ENCODE measurements at places on chromosomes 12 and 14.

DNA sequence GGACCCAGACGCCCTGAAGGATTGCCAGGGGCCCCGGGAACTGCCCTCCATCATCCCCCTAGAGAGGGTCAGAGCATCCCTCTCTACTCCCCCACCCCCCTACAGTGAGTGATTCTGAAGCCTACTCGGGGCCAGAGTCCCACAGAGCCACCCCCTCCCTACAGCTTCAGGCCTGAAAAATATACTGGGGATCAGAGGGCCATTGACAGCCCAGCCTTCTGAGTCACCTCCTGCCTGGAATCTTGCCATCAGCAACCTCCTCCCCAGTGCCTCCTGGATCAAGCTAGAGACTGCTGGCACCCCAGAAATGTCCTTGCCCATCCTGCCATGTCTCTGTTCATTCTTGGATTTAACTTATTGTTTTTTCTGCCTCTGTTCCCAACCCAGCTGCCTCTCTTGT lies 21.7 kb upstream of the MIA2 start:
- DNase-seq: no peak
- H3K27ac ChIP-seq: no peak overlapping the region
- peaks cover 9% of the 10 kb centered on the region for H3K36me3 ChIP-seq
- no peaks in the 10 kb centered on the region for H3K27me3 ChIP-seq

- H3K27ac ChIP-seq: peak within 1 kb of the TSS; percentile 88
- peak within 1 kb of the TSS; percentile 83 for H3K4me3 ChIP-seq
- H3K4me1 ChIP-seq: peaks cover 38% of the 10 kb centered on the region
- no peaks in the 10 kb centered on the region for H3K36me3 ChIP-seq
- DNase-seq: peak; percentile 56
Measured at GRCh38 chr14:93115821-93116675, at the start of gene ITPK1. TSS of gene ITPK1 (minus strand) at chr14:93115925. CDS start at chr14:93115163, 762 bp downstream.

DNA sequence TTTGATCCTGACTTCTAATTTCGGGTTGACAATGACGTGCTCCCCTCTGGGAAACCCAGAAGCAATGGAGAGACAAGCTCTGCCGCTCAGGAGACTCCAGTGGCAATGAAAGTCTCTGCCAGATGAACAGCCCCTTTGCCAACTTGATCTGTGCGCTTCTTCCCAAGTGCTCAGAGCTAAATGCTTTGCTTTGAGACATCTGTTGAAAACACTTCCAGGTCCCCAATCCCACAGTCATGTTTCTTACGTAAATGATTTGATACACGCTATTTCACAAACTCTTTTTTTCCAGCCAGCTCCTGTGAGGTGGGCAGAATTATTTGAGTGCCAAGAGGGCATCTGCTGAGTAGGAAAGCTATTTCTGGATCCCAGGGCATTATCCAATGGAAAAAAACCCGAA lies 147.6 kb downstream of the RIMBP2 start:
- H3K4me1 ChIP-seq: no peaks in the 10 kb centered on the region
- no peak for DNase-seq
- H3K36me3 ChIP-seq: no peaks in the 10 kb centered on the region
- H3K27ac ChIP-seq: no peak overlapping the region

- no peak for DNase-seq
- no peak overlapping the region for H3K27ac ChIP-seq
- no peak overlapping the region for H3K4me3 ChIP-seq
- no peaks in the 10 kb centered on the region for H3K27me3 ChIP-seq
- H3K36me3 ChIP-seq: no peaks in the 10 kb centered on the region
Measured at GRCh38 chr12:62995097-62995496, 60.1 kb upstream of the PPM1H start.

DNA sequence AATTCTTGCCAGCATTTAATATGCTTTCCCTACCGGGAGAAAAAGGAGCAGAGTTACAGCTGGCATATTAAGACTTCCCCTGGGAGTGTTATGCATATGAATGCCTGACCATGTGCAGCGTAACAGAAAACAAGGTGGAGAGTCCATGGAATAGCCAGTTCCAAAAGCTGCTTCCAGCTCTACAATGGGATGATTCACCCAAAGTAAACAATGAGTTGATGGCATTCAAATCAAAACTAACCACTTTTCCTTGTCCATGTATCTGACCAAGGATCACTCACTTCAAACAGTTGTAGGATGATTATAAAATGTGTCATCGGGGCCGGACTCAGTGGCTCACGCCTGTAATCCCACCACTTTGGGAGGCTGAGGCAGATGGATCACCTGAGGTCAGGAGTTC lies 48.1 kb upstream of the BICDL1 start:
- H3K27ac ChIP-seq: no peak overlapping the region
- peaks cover 1% of the 10 kb centered on the region for H3K4me1 ChIP-seq
- no peak overlapping the region for H3K4me3 ChIP-seq

- peaks cover 4% of the 10 kb centered on the region for H3K27me3 ChIP-seq
- H3K4me1 ChIP-seq: peaks cover 28% of the 10 kb centered on the region
- H3K36me3 ChIP-seq: peaks cover 14% of the 10 kb centered on the region
- no peak overlapping the region for H3K4me3 ChIP-seq
Measured at GRCh38 chr12:95220726-95221125, 3.1 kb downstream of the VEZT start.

- H3K4me1 ChIP-seq: peaks cover 2% of the 10 kb centered on the region
- no peaks in the 10 kb centered on the region for H3K27me3 ChIP-seq
- no peak overlapping the region for H3K4me3 ChIP-seq
- H3K36me3 ChIP-seq: no peaks in the 10 kb centered on the region
- DNase-seq: no peak
Measured at GRCh38 chr12:85527192-85527591, 247.2 kb downstream of the ALX1 start.

DNA sequence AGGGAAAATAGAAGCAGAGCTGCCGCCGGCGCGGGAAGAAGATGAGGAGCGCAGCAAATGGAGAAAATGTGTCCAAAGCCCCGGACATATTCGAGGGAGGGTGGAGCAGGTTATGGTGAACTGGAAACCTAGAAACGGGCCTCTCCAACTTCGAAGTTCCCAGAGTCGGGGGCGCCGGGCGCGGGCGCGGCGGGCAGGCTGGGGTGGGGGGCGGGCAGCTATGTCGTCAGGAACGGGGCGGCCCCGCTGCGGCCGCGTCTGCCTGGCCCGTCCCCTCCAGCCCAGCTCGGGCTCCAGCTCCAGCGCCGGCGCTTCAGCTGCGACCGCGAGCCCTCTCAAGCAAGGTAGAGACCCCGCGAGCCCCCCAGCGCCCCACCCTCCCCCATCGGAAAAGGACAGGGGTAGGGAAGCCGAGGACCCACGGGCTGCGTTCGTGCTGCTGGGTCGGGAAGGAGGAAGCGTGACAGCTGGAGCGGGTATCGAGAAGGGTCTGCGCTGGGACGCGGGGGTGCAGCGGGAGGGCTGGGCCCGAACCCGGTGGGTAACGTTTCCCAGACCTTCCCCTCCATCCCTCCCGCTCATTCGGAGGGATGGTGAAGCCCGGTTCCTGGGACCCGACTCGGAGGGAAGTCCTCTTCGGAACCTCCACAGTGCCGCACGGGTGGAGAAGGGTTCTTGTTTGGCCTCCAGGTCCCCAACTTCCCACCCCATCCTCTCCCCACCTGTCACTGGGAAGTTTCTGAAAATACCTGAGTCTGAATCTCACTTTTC lies 1.0 kb downstream of the DGKA start:
- DNase-seq: peak; percentile 29
- peaks cover 48% of the 10 kb centered on the region for H3K4me1 ChIP-seq
- peaks cover 69% of the 10 kb centered on the region for H3K36me3 ChIP-seq
- H3K27me3 ChIP-seq: no peaks in the 10 kb centered on the region
- peak overlapping the region; percentile 99 for H3K27ac ChIP-seq
- H3K4me3 ChIP-seq: peak overlapping the region; percentile 89

- H3K4me3 ChIP-seq: no peak overlapping the region
- H3K4me1 ChIP-seq: peaks cover 58% of the 10 kb centered on the region
- peak overlapping the region; percentile 83 for H3K27ac ChIP-seq
- no peak for DNase-seq
- no peaks in the 10 kb centered on the region for H3K27me3 ChIP-seq
- H3K36me3 ChIP-seq: peaks cover 4% of the 10 kb centered on the region
Measured at GRCh38 chr14:91889477-91890211, 22.3 kb upstream of the TC2N start.

- peaks cover 10% of the 10 kb centered on the region for H3K27me3 ChIP-seq
- no peak overlapping the region for H3K4me3 ChIP-seq
- no peaks in the 10 kb centered on the region for H3K4me1 ChIP-seq
- no peak overlapping the region for H3K27ac ChIP-seq
Measured at GRCh38 chr12:11568155-11568761, 81.2 kb upstream of the ETV6 start.

- DNase-seq: no peak
- H3K4me1 ChIP-seq: no peaks in the 10 kb centered on the region
- peaks cover 33% of the 10 kb centered on the region for H3K27me3 ChIP-seq
- H3K4me3 ChIP-seq: no peak overlapping the region
- H3K36me3 ChIP-seq: no peaks in the 10 kb centered on the region
Measured at GRCh38 chr12:10015450-10015849, 5.0 kb downstream of the CLEC12B start.

GRCh38 chr12:24780697-24781368 lies 168.1 kb downstream of the BCAT1 start:
- no peak overlapping the region for H3K27ac ChIP-seq
- no peak for DNase-seq
- H3K4me3 ChIP-seq: no peak overlapping the region

DNA sequence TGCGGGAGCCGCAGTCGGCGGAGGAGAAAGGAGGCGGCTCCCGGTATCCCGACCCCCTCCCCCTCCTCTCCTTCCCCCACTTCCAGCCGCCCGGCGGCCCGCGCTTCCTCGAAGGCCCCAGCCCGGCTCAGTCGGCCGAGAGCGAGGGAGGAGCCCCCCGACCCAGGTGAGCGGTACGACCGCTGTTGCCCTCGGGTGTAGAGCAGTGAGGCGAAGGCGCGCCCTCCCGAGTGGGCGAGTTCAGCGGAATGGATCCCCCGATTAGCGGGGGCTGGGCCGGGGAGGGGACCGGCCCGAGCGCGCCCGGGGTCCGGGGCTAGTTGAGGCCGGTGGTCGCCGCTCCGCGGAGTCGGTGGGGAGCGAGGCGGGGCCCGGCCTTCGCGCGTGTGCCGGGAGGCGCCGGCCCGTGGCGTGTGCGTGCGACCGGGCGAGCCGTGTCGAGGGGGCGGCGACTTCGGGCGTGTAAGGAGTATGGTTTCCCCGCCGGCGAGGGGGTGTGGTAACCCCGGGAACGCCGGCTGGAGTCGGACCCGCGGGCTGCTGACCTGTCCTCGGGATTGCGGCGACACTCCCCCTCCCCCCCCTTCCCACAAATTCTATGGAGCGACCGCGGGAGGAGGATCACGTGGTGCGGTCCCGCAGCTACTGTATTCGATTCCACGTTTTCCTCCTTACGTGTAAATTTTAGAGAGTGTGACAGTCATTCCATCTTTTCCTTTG lies 501 bp downstream of the RIMKLB start:
- DNase-seq: peak; percentile 35
- peaks cover 17% of the 10 kb centered on the region for H3K4me1 ChIP-seq
- peaks cover 38% of the 10 kb centered on the region for H3K27me3 ChIP-seq
- peak overlapping the region; percentile 87 for H3K4me3 ChIP-seq
- H3K27ac ChIP-seq: peak overlapping the region; percentile 88

- H3K27ac ChIP-seq: peak overlapping the region; percentile 89
- peaks cover 44% of the 10 kb centered on the region for H3K4me1 ChIP-seq
- H3K36me3 ChIP-seq: peaks cover 55% of the 10 kb centered on the region
- peak overlapping the region; percentile 57 for H3K4me3 ChIP-seq
Measured at GRCh38 chr12:6332459-6332858, 9.4 kb downstream of the TNFRSF1A start.

DNA sequence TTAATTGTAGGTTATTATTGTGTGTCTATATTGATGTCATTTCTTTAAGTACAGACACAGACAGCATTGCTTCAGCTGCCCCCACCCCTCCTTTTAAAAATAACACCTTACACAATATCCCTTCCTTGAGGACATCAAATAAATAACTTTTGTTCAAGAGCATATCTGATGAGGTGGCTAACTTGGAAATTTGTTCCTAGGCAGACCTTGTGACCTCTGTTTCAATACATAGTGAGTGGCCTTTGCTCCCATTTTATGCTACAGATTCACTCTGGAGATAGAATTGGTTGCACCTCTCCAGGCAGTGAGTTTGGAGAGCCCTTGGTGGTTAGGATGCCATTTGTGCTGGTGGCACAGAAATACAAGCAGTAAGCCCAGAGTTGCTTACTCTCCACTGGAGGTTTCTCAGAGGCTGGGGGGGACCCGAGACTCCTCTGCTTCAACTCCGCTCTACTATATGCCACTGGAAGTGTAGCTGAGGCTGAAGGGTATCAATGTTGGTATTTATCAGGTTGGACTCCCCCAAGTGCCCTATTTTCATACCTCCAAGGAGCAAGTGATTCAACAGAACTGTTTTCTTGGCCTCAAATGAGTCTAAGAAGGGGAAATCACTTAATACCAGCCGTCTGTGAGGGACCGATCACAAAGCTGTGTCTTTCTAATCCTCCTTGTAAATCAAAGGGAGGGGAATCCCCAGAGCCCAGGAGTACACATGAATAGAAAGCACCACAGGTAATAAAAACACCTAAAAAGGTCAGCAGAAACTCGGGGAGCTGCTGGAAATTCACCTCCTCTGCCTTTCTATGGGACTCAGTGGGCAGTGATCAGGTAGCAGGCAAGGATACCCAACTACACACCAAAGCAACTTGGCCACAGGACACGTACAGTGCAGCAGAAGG lies 463.1 kb downstream of the RAD51B start:
- peak; percentile 42 for DNase-seq
- H3K36me3 ChIP-seq: peaks cover 13% of the 10 kb centered on the region
- no peak overlapping the region for H3K4me3 ChIP-seq
- peak overlapping the region; percentile 96 for H3K27ac ChIP-seq
- peaks cover 50% of the 10 kb centered on the region for H3K4me1 ChIP-seq

DNA sequence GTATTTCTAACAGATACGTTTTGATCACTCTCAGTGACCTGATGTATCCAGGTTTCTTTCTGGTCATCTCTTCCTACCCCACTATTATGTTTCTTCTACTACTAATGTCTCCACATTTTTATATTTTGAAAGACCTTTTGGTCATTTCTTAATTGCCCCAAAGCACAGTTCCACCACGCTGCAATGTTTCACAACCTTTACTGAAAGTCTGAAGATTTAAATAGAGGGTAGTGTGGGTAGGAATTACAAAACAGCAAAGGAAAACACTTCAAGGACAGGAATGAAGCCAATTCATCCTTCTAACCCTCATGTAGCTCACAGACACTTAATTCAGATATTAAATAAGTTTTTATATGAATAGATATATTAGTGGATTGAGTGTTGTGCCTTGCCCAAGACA lies 36.1 kb upstream of the SLC16A7 start:
- no peak overlapping the region for H3K27ac ChIP-seq
- DNase-seq: no peak
- H3K4me3 ChIP-seq: no peak overlapping the region
- no peaks in the 10 kb centered on the region for H3K36me3 ChIP-seq

GRCh38 chr12:94271351-94271750 lies 123.0 kb downstream of the PLXNC1 start:
- H3K36me3 ChIP-seq: peaks cover 45% of the 10 kb centered on the region
- H3K4me1 ChIP-seq: peaks cover 53% of the 10 kb centered on the region
- H3K27me3 ChIP-seq: no peaks in the 10 kb centered on the region
- no peak overlapping the region for H3K27ac ChIP-seq
- no peak for DNase-seq

Data from activated CD4-positive, alpha-beta T cell treated with anti-CD3 and anti-CD28 coated beads, Interleukin-2, amount 10 ng/mL, durations not matched to agents 7 days and 5 days (primary cell).